ENCODE measurements at places on chromosomes 7 and 10.

DNA sequence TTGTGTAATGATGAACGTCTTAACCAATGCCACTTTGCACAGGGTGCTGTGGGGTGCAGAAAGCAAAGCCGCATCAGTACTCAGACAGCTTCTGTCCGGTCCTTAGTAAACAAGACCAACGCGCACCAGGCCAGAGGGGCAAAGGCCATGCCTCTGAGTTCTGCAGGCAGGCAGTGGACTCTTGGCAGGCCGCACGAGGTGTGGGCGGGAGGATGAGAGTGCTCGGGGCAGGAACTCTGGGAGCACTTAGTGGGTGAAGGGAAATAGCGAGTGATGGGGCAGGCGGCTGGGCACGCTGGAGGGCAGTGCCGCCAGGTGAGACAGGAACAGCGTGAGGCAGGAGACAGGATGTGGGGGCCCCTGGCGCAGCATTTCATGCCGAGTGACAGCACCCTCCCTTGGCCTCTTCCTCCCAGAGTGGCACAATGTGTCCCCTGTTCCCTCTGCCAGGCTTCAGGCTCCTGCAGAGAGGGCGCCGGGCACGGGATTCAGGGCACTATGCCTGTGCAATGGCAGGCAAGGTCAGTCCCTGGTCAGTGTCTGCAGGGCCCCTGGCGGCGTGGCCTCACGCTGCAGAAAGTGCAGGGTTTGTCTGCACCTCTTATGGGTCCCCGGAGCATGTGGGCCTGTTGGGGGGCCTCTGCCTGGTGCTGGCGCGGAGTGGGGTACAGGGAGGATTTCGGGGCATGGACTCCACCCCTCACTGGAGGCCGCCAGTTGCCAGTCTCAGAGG is 60.4 kb downstream of the VIPR2 start:
- DNase-seq, result no peak

GRCh38 chr10:24463611-24464426 is 254.9 kb downstream of the KIAA1217 start:
- peak; percentile 83 for DNase-seq

DNA sequence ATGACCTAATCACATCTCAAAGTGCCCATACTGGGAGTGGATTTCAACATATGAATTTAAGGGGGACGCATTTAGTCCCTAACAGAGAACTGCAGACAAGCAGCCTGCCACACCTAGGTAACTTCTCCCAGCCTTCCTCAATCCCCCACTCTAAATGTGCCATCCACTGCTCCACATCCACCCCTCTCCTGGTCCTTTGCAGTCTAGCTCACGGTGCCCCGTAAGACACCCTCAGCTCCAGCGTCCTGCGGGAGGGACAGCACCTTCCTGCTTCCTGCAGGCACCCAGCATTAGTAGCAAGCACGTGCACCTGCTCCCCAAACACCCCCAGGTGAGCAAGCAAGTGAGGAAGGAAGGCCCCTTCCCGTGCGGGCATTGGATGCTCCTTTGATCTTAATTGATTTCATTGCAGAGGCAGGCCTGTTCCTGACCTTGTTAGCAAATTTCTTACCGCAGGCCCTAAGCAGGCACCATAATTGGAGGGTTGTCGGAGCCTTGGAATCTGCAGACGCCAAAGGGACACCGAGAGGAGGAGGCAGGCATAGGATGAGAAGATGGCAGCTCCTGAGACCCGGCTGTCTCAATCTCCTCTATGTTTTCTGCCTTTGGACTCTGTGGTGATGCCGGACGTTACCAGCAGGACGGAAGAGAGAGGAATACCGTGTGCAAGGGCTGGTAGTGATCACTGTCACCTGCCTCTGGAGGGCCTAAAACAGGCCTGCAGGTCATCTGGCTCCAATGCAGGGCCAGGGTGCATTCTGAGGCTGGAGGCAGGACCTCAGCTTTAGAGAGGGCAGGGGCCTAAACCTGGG is 75.8 kb upstream of the CHST15 start:
- no peak for DNase-seq

- DNase-seq, result no peak
These were observed 404.9 kb downstream of the GLRX3 start for GRCh38 chr10:130541090-130541489.

DNA sequence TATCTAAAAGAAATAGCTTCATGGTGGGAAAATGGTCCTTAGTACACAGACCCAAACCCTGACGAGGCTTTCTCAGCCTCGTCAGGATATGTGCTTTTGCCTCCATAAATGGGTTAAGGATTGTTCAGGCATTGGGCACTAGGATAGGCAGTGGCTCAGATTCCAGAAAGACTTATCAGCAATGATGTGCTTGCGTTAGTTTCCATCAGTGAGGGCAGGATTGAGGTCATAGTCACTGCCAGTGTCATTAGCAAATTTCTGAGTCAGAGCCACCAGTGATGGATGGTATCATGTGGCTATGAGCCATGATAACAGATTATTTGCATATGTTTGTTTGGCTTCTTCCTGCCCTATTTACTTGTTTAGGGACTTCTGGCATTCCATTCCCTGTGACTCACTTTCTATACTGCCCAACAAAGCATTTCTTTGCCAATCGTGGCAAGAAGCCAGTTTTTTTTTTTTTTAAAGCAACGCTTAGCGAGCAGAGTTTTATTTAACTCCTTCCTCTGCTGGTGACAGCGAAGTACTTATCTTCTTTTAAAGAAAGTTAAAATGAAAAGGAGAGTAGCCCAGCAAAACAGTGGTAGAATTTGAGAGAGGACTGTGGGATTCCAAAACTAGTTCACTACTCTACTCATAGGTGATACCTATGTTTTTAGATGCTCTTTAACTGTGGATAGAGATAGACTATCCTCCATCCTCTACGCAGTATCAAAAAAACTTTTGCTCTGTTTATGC is 44.4 kb downstream of the MYPN start:
- DNase-seq, result peak; percentile 4

DNA sequence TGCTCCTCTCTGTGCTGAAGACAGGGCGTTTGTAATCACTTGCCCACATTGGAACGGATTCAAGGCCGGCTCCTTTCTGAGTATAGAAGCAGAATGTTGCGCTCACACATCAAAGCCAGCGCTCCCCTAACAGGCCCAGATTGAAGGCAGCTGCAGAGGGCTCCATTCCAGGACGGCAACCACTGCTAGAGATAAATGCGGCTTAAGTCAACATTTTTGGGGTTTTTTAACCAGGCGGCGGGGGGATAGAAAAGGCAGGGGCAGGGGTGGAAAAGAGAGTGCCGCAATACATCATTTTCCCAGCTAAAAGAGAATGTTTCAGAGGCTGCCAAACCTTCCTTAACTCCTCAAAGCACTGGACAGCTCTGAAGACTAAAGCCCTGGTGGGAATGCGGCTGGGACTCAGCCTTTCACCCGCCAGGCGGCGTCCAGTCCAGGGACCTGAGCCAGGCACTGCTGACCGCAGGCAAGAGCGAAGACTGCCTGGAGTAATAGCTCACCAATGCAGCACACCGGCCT is 189.6 kb downstream of the TNS3 start:
- DNase-seq, result no peak

DNA sequence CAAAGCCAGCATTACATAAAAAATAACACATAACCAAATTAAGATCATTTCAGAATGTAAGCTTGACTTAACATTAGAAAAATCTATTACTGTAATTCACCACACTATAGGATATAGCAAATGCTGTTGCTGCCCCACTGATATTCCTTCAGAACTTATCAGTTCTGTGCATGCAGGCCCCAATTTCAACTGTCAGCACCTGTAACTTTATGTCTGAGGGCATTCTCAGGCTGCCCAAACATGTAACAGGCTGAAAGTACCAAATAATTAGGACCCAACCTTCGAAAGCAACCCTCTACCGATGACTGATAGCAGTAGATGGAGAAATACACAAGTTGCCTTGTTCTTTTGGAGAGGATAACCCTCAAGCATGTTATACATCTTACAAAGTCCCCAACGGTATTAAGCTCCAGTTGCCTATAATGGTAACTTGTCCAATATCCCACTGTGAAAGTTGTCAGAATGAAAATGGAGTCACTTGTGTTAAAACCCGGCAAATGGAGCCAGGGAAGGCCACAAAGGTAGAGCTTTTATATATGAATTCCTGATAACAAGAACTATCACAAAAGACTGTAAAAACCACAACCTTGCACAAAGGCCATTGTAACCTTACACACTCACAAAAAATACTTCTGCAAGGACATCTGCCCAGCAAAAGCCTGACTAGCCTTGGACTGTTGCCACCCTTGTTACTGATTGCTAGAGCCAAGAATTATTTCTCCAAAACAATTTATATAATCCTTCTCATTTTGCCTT is 66.9 kb upstream of the ZNF746 start:
- no peak for DNase-seq

- DNase-seq, result no peak
These were observed 842 bp downstream of the NMT2 start for GRCh38 chr10:15167411-15168290.

- no peak for DNase-seq
These were observed 30.5 kb downstream of the PPIF start for GRCh38 chr10:79377557-79378382.

DNA sequence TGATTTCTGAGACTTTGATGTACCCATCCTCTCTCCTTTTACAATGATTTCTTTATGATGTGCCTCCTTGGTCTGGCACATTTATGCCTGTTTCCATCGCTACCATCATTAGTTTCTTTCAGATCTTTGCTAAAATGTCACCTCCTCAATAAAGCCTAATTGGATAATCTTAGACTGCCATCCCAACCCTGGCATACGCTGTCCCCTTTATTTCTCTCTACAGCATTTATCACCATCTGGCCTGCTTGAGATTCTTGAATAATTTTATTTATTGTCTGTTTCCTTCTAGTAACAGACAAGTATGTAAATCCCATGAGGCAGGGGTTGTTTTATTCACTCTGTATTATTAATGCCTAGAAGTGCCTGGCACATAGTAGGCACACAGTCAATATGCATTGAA is 6.7 kb upstream of the DNTT start:
- no peak for DNase-seq

DNA sequence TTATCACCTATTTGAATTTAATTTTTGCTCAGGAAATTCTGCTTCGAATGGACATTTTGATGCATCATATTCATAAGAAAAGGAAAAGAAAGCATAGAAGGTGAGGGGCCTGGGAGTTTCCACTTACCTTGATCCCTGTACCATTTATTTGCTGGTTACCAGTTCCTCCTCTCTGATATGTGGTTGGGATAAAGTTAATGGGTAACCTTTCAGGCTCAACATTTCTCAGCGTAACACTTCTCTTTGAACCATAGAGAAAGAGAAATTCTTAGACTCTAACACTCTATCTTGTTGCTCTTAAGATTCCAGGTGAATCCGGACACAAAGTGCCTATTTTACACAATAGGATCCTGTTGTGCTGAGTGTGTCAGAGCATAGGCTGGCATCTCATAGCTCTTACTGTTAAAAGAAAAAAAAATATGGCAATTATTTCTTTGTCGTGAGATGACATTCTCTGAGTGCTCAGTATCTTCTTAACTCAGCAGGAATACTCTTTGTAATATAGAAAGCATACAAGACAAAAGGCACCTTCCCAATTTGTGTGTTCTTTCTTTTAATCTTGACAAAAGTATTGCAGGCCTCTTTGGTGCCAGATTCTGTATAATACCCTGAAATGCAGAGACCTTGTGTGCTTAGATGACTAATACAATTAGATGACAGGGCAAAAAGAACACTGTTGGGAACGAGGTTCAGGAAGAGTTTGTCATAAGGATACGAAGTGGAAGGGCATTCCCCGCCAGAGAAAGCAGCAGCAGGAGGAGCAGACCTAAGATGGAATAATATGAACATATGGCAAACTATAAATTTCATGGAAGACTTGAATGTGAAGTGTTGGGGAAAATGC is 689.6 kb downstream of the NRG3 start:
- no peak for DNase-seq

GRCh38 chr10:125144206-125144605 is 16.2 kb downstream of the CTBP2 start:
- DNase-seq, result peak; percentile 33

GRCh38 chr7:23247603-23248335 is 1.2 kb downstream of the GPNMB start:
- DNase-seq, result no peak

GRCh38 chr10:87657371-87657770 is 2.3 kb upstream of the PAPSS2 start:
- no peak for DNase-seq

Data from DMS79 (cell line).